ENCODE measurements at places on chromosomes 12 and 14.

GRCh38 chr14:74920281-74920680, 2.8 kb downstream of the RPS6KL1 start:
- no peak for DNase-seq

- DNase-seq = no peak
Observed at GRCh38 chr12:8499616-8500015, 13.7 kb upstream of the CLEC4D start.

DNA sequence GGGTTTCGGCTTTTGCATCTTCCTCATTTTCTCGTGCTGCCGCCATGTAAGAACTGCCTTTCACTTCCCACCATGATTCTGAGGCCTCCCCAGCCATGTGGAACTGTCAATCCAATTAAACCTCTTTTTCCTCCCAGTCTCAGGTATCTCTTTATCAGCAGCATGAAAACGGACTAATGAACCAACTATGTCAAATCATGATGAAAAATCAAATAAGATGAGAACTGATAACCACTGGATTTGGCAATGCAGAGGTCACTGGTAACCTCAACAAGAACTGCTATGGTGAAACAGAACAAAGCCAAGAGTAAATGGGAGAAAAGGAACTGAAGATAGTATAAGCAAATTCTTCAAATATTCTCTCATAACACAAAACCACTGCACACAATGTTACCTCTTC, 6.0 kb downstream of the EML5 start:
- DNase-seq = no peak

GRCh38 chr12:130826151-130826801, 12.8 kb downstream of the STX2 start:
- no peak for DNase-seq

DNA sequence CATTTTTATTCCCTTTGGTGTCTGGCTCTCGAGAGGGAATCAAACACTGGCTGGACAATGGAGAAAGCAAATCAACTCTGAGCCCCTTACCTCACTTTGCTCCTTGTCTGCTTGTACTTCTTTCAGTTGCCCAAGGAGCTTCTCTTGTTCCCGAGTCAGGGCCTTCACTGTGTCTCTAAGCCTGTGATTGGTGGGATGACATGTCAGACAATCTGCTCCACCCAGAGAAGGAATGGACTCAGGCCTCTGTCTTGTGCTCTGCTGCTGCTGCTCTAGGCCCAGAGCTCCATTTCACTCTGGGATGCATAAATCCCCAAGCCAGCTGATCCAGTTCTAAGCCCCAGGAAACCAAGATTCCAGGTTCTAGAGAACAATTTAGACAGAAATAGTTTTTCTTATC, 7.6 kb downstream of the CALCOCO1 start:
- no peak for DNase-seq

GRCh38 chr12:48956279-48957140, 777 bp downstream of the ARF3 start:
- DNase-seq = no peak

DNA sequence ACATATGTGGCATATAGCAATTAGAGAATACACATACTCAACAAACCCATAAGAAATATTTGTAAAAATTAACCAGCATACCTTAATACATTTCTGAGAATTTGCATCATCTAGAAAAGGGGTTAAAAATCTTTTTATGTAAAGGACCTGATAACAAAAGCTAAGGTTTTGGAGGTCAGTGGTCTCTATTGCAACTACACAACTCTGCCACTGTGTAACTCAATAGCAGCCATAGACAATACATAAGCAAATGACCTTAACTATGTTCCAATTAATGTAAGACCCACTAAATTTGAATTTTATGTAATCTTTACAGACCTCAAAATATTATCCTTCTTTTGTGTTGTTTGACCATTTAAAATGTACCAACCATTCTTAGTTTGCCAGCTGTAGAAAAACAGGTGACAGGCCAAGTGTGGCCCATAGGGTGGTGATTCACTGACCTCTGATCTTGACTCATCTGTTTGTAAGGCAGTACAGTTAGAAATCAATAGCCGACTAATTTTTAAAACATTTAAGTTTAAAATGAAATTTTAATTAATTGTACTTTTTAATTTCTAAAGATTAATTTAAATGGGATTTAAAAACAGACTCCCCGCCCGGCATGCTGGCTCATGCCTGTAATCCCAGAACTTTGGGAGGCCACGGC, 7.4 kb upstream of the EPS8 start:
- DNase-seq = no peak
